ENCODE measurements at places on chromosomes 5 and 9. TPM values are rescaled to one million over a fixed set of nuclear protein-coding genes. Genes with fewer than 3 reads are reported as not detected.
A peak's percentile ranks its signal among the peaks of the same experiment; 100 is the strongest.

- no peak for DNase-seq
- no peak overlapping the region for H3K4me3 ChIP-seq
- no peaks in the 10 kb centered on the region for H3K27me3 ChIP-seq
Observed at GRCh38 chr5:102716017-102716416, 39.1 kb upstream of the PAM start.

Gene CCL21
- polyA plus RNA-seq: 60.4 TPM

DNA sequence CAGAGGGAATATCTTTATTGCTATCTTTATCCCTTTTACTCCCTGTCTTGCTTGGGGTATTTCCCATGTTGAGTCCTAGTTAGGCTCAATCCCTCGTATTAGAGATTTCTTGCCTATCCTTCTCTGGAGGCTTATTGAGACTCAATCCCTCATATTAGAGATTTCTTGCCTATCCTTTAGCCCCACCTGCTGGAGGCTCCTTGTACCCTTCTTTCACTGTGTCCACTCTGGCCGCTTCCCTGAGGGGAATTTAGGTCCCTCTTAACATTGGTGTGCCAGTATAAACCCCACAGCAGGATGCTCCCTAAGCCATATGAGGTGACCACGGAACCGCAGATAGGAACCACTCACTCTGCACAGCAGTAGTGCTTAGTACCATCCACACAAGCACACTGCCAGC is 110.7 kb upstream of the MAMDC2 start:
- no peak overlapping the region for H3K4me3 ChIP-seq
- DNase-seq: no peak
- no peak overlapping the region for H3K27ac ChIP-seq
- no peaks in the 10 kb centered on the region for H3K4me1 ChIP-seq
- H3K36me3 ChIP-seq: no peaks in the 10 kb centered on the region

DNA sequence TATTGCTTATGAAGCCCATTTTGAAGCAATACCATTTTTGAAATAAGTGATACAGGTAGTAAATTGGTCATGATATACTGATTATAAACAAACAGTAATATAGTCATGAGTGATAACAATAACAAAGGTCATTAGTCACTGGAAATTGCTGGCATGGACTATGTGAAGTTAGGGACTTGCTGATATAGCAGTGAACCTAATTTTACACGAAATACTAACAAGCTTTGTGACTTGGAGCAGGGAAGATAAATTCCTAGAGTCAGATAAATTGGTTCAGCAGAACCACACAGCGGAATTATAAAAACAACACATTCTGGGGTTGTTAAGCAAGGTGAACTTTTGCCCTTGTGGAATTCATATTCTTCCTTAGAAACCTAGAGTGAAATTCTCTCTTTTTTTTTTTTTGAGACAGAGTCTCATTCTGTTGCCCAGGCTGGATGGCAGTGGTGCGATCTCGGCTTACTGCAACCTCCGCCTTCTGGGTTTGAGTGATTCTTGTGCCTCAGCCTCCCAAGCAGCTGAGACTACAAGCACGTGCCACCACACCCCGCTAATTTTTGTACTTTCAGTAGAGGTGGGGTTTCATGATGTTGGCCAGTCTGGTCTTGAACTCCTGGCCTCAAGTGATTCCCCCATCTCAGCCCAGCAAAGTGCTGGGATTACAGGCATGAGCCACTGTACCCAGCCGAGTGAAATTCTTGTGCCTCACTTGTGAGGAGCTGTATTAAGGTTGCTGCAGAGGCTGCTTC is 6.0 kb downstream of the UGCG start:
- H3K4me1 ChIP-seq: peaks cover 33% of the 10 kb centered on the region
- H3K36me3 ChIP-seq: peaks cover 6% of the 10 kb centered on the region
- H3K27me3 ChIP-seq: no peaks in the 10 kb centered on the region

GRCh38 chr5:103785569-103785968 is 223.0 kb upstream of the NUDT12 start:
- DNase-seq: no peak
- H3K27ac ChIP-seq: no peak overlapping the region
- no peak overlapping the region for H3K4me3 ChIP-seq
- H3K4me1 ChIP-seq: no peaks in the 10 kb centered on the region
- no peaks in the 10 kb centered on the region for H3K27me3 ChIP-seq
- no peaks in the 10 kb centered on the region for H3K36me3 ChIP-seq

DNA sequence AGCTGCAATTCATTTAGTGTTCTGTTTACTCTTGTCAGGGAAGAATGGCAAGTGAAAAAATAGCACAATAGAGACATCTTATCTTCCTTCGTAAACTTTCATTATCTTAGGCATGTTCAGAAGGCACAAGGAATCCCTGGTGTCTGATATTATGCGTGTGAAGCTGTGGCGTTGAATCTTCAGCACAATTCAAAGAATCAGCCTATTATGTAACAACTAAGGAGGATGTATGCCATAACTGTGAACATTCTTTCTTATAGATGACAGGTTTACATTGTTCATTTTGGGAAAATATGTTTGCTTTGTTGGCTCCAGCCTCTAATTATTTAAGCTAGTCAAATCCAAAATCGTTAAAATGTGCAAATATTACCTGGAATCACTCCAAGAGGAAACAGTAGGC is 446.1 kb downstream of the ANXA1 start:
- no peaks in the 10 kb centered on the region for H3K27me3 ChIP-seq
- no peaks in the 10 kb centered on the region for H3K36me3 ChIP-seq
- DNase-seq: no peak
- H3K4me1 ChIP-seq: no peaks in the 10 kb centered on the region
- no peak overlapping the region for H3K27ac ChIP-seq

Gene PIP5KL1
- 0.79 TPM for polyA plus RNA-seq

DNA sequence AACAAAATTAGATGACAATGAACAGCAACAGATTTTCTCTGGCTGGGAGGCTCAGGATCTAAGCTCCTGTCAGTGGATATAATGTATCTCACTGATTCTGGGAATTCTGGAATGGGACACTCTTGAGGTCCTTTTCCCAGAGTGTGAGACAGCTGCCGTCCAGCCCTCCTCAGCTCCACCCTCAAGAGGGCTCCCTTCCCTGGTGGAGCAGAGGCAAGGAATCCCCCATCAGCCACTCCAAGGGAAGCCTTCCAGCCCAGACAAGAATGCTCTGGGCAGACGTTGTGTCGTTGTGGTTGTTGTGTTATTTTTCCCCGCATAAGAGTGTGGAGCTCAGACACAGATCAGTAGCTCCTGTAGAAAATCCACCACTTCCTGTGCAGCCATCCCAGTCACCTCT is 47.7 kb upstream of the ATP10B start:
- no peaks in the 10 kb centered on the region for H3K27me3 ChIP-seq
- peaks cover 34% of the 10 kb centered on the region for H3K4me1 ChIP-seq
- no peak overlapping the region for H3K27ac ChIP-seq
- DNase-seq: no peak
- H3K36me3 ChIP-seq: no peaks in the 10 kb centered on the region
- H3K4me3 ChIP-seq: no peak overlapping the region

DNA sequence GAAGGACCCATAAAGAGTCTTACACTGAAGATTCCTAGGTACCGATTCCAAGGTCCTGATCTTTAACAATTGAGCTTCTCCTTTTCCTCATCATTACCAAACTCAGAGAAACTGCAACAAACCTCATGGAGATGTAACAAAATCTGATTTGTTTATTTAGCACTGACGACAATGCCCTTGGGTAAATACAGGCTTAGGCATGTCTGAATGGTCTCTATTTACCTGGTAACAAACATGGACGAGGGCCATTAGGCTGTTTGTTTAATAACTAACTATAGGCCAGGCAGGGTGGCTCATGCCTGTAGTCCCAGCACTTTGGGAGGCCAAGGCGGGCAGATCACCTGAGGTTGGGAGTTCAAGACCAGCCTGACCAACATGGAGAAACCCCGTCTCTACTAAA is 333.3 kb downstream of the AGTPBP1 start:
- no peak for DNase-seq
- H3K4me3 ChIP-seq: no peak overlapping the region
- H3K27me3 ChIP-seq: no peaks in the 10 kb centered on the region
- no peaks in the 10 kb centered on the region for H3K36me3 ChIP-seq
- no peaks in the 10 kb centered on the region for H3K4me1 ChIP-seq
- no peak overlapping the region for H3K27ac ChIP-seq

GRCh38 chr9:10274175-10274574 is 338.6 kb downstream of the PTPRD start:
- DNase-seq: no peak
- no peaks in the 10 kb centered on the region for H3K4me1 ChIP-seq
- H3K27me3 ChIP-seq: no peaks in the 10 kb centered on the region
- no peak overlapping the region for H3K4me3 ChIP-seq
- no peak overlapping the region for H3K27ac ChIP-seq

Gene NR2F1-AS1
- polyA plus RNA-seq: 7.2 TPM

Gene TXNDC8
- not detected for polyA plus RNA-seq

Gene GABRG2
- polyA plus RNA-seq: 2.1 TPM

Gene PCDHA13
- 0.72 TPM for polyA plus RNA-seq

Gene IRX2
- 0.01 TPM for polyA plus RNA-seq

Gene MORN5
- polyA plus RNA-seq: 2.2 TPM

DNA sequence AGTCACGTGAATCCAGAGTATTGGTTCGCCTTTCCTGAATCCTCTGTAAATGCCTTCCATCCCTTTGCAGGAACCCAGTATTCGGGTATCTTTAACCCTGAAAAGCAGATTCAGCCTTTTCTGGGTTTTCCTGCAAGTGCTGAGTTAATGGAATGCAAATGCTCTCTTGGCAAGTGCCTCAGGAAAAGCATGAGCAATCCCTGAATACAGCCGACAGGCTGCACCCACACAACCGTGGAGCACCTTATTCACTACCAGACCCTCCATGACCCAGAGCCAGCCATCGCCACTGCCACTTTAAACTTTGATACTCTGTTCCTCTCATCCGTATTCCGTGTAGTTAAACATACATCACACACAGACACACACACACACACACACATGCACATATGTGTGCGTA is 54.4 kb downstream of the ZNF622 start:
- no peak overlapping the region for H3K27ac ChIP-seq
- H3K27me3 ChIP-seq: no peaks in the 10 kb centered on the region
- DNase-seq: no peak
- no peaks in the 10 kb centered on the region for H3K36me3 ChIP-seq
- no peaks in the 10 kb centered on the region for H3K4me1 ChIP-seq
- H3K4me3 ChIP-seq: no peak overlapping the region

Gene PCDHB2
- 1.7 TPM for polyA plus RNA-seq

Gene IL7R
- polyA plus RNA-seq: 9.9 TPM

- no peak overlapping the region for H3K4me3 ChIP-seq
- DNase-seq: no peak
- H3K36me3 ChIP-seq: peaks cover 3% of the 10 kb centered on the region
- no peaks in the 10 kb centered on the region for H3K27me3 ChIP-seq
- H3K4me1 ChIP-seq: peaks cover 9% of the 10 kb centered on the region
Observed at GRCh38 chr9:550333-550732, 291.2 kb upstream of the DMRT1 start.

Gene CNTNAP3B
- polyA plus RNA-seq: 11.7 TPM

GRCh38 chr9:107862881-107863280 is 373.3 kb upstream of the KLF4 start:
- no peak overlapping the region for H3K27ac ChIP-seq
- H3K4me1 ChIP-seq: no peaks in the 10 kb centered on the region
- DNase-seq: no peak
- no peak overlapping the region for H3K4me3 ChIP-seq
- H3K36me3 ChIP-seq: no peaks in the 10 kb centered on the region

Gene PCDHGC5
- 0.39 TPM for polyA plus RNA-seq

Gene SNCAIP
- 7.3 TPM for polyA plus RNA-seq

Gene OR13C3
- polyA plus RNA-seq: 0.04 TPM

Gene FAT2
- polyA plus RNA-seq: 0.75 TPM

GRCh38 chr9:109940561-109940960 is 160.6 kb downstream of the PALM2AKAP2 start:
- no peak overlapping the region for H3K27ac ChIP-seq
- no peaks in the 10 kb centered on the region for H3K4me1 ChIP-seq
- no peak for DNase-seq
- H3K27me3 ChIP-seq: no peaks in the 10 kb centered on the region
- no peak overlapping the region for H3K4me3 ChIP-seq

- DNase-seq: no peak
- H3K4me3 ChIP-seq: no peak overlapping the region
- no peaks in the 10 kb centered on the region for H3K36me3 ChIP-seq
- H3K4me1 ChIP-seq: peaks cover 7% of the 10 kb centered on the region
- peak overlapping the region; percentile 29 for H3K27ac ChIP-seq
- peaks cover 11% of the 10 kb centered on the region for H3K27me3 ChIP-seq
Observed at GRCh38 chr9:134188386-134189144, 24.2 kb upstream of the RNU6ATAC start.

GRCh38 chr5:177370488-177371119 is 12.9 kb downstream of the RGS14 start:
- peaks cover 30% of the 10 kb centered on the region for H3K4me1 ChIP-seq
- no peaks in the 10 kb centered on the region for H3K27me3 ChIP-seq
- peak; percentile 89 for DNase-seq

Gene TLE1
- polyA plus RNA-seq: 26.7 TPM

Gene ADGRV1
- 3.0 TPM for polyA plus RNA-seq

- no peaks in the 10 kb centered on the region for H3K36me3 ChIP-seq
- H3K27me3 ChIP-seq: no peaks in the 10 kb centered on the region
- peak overlapping the region; percentile 75 for H3K27ac ChIP-seq
- H3K4me1 ChIP-seq: peaks cover 31% of the 10 kb centered on the region
- DNase-seq: peak; percentile 88
Observed at GRCh38 chr5:40437452-40437861, 242.3 kb upstream of the PTGER4 start.

Gene C1QTNF2
- 3.1 TPM for polyA plus RNA-seq

- DNase-seq: no peak
- H3K27me3 ChIP-seq: peaks cover 5% of the 10 kb centered on the region
- H3K27ac ChIP-seq: no peak overlapping the region
- H3K4me1 ChIP-seq: no peaks in the 10 kb centered on the region
- H3K36me3 ChIP-seq: no peaks in the 10 kb centered on the region
- no peak overlapping the region for H3K4me3 ChIP-seq
Observed at GRCh38 chr5:159730285-159730684, 186.0 kb upstream of the ADRA1B start.

DNA sequence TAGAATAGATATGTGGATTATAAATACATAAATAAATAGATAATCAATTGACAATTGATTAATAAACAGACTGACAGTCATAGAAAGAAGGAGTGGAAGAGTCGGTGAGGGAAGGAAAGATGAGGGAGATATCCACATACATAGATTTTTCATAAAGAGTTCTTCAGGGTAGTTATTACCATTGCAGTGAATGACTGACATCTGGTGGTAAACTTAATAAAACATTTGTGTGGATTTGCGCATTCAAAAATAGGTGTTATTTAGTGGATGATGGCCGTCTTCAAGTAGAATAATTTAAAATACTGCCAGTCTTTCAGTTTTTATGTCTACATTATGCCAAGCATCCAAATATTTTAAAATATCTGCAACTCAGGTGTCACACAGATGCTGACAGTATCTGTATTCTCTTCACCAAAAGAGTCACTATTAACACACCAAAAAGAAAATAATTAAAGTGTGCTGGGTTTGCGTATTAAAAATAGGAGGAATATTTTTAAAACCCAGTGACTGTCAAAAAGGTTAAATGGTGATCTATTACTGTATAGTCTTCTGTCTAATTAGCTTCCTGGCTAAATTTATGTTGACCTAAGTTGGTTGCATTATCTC is 78.8 kb downstream of the GIN1 start:
- H3K27me3 ChIP-seq: peaks cover 2% of the 10 kb centered on the region
- no peak for DNase-seq
- H3K4me1 ChIP-seq: no peaks in the 10 kb centered on the region
- no peak overlapping the region for H3K4me3 ChIP-seq
- H3K27ac ChIP-seq: no peak overlapping the region
- H3K36me3 ChIP-seq: no peaks in the 10 kb centered on the region
